DMS 273 treated with DMSO at 0.1 percent for 48 hours (cell line): ENCODE measurements at places on chromosomes 5 and 9.

DNA sequence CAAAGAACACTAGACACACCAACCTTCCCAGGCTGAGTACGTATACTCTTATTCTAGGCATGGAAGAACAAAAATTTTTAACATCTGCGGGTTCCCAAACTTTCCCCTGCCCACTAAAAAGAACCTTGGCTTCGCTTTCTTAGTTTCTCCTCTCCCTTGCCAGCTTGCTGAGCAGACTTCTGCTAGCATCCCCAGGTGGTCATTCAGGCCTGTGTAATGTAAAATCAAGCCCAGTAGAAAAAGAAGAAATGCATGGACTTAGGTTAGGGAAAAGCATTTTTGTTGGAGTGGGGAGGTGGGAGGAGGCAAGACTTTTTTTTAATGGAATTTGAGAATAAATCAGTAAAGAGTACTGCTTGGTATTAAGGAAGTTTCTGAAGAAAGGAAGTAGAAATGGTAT, 331.0 kb upstream of the TLE4 start:
- no peak for DNase-seq

DNA sequence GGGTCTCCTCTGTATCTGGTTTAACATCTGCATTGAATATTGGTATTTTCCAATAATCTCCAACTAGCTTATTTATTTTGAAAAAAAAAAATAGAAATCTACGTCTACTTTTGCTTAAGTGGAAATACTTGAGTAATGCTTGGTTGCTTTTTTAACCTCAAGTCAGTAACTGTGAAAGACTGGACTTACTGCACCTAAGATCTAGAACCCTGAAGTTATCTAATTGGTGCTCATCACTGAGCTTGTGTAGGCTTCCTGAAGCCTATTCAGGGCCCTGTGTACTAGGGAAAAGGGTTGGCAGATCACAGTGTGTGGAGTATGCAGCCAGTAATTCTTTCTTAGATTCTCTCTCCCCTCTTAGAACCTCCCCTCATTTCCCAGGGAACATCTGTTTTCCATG, 16.2 kb downstream of the SLC1A1 start:
- no peak for DNase-seq

GRCh38 chr9:134007150-134007549, 15.0 kb upstream of the VAV2 start:
- no peak for DNase-seq

DNA sequence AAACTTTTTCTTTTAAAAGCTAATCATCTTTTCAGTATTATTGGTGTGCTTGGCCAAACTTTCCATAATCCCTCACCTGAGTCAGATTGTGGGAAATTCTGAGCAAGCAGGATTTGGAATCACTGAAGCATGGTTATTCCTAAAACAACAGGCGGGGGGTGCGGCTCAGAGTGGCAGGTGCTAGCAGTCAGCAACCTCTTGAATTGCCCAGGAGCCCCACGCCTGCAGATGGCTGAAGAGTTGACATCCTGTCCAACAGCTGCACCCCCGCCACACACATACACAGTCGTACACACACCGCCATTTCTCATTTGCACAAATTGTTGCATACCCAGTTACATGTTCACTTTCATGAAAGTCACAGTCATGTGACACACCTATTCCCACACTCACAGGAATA, 96.6 kb downstream of the LHX2 start:
- DNase-seq: no peak

DNA sequence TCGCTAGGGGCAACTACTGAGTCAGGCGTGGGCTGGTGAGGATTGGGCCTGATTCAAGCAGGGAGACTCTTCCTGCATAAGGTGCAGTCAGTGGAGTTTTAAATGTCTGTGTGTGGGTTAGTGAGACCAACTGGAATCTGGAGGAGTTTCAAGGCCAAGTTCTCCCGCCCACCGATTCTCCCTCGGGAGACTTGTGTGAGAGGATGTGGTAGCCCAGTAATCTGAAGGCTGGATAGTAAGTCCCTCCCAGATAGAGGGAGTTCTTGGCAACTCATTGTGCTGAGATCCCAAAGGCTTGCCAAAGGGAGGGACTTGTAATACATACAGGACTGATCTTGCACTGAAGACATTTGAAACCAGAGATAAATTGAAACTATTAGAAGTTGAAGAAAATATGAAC, 51.8 kb downstream of the WDR36 start:
- peak; percentile 26 for DNase-seq

DNA sequence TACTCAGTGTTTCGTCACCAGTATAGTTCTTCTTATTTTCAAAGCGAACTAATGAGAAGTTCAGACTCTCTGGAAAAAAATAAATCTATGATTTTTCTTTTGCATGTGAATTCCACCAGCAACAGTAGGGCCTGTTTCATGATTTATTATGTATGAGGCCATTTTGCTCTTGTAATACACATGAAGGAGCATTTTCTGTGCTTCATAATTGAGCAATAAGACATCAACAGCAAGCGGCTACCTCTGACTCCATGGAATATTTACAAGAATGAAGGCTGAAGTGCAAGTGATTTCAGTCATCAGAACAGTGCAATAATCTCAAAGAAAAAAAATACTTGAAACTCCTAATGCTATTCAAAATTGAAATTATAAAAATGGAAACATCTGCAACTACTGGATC, 282.9 kb upstream of the EDIL3 start:
- DNase-seq: no peak

GRCh38 chr5:1247811-1248210, 22.6 kb downstream of the SLC6A18 start:
- DNase-seq: no peak

- DNase-seq: no peak
Measured at GRCh38 chr5:139645430-139645871, 2.7 kb upstream of the CXXC5 start.

- DNase-seq: no peak
Measured at GRCh38 chr9:129813661-129814060, 10.3 kb downstream of the TOR1A start.

DNA sequence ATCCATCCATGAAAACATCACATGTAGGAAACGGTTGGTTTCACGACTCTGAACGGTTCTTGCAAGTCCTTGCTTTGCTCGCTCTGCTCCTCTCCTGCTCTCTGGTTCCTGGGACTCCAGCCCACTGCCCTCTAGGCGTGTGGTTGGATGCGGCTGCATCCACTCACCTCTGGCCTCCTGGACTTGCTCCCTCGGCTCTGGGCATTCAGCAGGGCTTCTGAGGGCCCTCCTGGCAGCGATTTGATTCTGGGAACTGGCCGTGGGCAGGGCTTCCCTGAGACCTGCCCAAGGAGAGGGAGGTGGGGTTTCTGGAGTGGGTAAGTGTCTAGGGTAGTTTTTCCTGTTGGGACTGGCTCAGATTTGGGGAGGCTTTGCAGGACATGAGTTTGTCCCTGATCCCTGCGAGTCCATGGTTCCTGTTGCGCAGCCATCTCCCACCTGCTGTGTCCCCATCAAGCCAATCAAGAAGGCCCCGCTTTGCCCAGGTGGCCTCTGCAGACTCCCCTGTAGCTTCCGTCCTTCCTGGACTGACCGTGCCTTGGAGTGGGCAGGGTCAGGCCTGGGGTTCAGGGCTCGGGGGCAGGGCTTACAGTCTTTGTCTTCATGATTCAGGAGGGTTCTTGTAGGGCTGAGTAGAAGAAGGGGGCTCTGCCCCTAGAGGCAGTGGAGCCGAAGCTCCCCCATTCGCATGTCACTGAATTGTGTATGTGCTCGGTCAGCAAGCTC, 192.3 kb downstream of the CACNA1B start:
- no peak for DNase-seq
